ENCODE measurements at places on chromosomes 2 and 18.

DNA sequence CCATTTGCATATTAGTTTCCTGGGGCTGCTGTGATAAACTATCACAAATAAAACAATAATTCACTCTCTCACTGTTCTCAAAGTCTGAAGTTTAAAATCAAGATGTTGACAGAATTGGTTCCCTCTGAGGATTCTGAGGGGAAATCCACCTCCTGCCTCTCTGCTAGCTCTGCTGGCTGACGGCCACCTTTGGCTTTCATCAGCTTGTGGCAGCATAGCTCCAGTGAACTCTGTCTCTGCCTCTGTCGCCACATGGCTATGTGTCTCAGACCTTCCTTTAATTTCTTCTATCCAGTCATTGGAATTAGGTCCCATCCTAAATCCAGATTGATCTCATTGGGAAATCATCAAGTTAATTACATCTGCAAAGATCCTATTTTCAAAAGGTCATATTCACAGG lies 38.9 kb upstream of the TRIM43 start:
- DNase-seq = no peak

- no peak for DNase-seq
These were observed 72.5 kb upstream of the NYAP2 start for GRCh38 chr2:225326969-225327368.

DNA sequence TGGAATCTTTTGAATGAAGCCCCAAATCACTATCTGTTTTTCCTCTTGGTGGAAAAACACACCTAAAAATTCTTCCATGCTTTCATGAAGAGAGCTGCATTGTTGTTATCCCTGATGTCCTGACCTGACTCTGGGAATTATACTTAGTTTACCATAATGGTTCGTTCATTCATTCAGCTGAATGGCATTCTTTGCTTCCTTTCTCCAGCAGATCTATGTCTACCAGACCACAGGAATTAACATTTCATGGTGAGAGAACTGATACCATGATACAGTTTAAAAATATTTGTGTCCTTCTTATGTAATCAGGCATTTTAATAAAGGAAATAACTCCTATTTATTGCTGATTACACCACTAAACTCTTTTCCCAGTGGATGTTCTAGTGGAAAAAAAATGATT lies 11.1 kb upstream of the SLC4A10 start:
- no peak for DNase-seq

GRCh38 chr2:225233234-225233633 lies 166.3 kb upstream of the NYAP2 start:
- no peak for DNase-seq

DNA sequence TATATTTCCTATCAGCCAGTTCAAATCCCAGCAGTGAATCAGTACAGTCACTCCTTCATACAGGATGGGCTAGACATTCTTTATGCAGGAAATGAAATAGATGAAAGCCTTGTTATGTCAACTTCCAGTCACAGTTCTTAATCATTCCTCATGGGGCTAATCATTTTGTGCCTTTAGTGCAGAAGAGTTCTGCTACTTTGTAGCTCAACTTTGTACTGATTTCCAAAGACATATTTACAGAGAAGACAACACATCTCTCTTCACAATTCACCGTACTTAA lies 593.9 kb upstream of the NETO1 start:
- DNase-seq = no peak

DNA sequence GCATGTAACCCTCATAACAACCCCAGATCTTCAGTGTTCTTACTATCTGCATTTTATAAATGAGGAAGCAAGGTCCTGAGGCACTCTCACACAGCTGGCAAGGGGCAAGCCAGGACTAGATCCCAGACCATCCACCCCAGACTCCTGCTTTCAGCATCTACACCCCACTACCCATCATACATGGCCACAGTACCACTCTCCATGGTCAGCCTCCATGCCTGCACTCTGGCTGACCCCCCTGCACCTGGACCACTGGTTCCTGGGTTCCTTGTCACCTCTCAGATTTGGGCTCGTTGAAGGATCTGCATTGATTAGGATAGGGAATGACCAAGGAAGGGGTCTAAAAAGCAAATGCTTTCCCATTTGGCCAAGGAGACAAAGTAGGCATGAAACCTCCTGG lies 36.0 kb upstream of the TEX51 start:
- no peak for DNase-seq

GRCh38 chr2:240983361-240983995 lies 14.9 kb upstream of the SNED1 start:
- DNase-seq = no peak

DNA sequence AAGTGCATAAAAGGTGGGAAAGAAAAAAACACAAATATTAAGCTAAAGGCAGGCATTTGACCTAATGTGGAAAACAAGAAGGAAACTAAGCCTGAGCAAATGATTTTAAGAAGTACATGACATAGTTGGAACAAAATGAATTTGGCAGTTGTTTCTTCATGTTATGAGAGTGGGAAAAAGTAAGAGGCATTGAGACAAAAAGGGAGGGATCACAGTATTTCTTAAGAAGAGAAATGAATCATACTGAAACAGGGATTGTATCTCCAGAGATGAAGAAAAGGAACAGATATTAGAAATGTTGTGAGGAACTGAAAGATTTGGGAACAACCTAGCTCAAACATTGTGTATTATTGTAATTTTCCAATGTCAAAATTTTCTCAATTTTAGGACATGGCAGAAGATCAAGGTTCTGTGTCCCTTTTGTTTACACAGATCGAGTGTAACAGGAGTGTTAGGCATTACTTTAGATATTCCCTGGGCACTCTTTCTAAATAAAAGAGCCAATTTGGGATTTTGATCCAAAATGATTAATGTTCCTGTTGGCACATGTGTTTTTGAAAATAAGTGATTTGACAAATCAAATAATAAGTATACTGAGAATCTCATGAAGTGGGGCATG lies 98.6 kb downstream of the CALCRL start:
- no peak for DNase-seq

DNA sequence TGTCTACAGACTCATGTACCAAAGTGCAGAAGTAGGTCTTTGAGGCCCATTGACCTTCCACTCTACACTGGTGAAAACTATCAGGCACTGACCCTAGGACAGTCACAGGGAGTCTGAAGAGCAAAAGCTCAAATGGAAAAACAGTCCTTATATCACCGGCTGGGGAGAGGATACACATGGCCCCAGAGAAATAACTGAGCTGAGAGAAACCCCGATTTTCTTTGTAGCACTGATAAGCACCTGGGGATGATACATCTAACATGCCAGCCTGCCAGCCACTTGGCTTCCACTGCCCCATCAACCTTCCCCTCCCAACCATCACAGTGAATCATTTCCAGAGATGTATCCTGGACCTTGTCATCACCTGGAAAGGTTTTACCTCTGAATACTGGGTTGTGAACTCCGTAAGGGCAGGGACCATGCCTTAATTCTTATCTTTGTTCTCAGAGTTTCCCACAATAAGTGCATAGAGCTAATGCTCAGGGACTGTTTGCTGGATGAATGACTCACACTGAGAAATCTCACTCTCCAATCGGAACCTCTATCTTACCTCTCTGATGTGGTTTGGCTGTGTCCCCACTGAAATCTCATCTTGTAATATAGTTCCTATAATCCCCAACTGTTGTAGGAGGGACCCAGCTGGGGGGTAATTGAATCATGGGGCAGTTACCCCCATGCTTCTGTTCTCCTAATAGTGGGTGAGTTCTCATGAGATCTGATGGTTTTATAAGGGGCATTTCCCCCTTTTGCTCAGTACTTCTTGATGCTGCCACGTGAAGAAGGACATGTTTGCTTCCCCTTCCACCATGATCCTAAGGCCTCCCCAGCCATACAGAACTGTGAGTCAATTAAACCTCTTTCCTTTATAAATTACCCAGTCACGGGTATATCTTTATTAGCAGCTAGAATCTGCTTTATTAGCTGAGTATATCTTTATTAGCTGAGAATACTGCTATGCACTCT lies 37.1 kb downstream of the EVA1A start:
- no peak for DNase-seq

DNA sequence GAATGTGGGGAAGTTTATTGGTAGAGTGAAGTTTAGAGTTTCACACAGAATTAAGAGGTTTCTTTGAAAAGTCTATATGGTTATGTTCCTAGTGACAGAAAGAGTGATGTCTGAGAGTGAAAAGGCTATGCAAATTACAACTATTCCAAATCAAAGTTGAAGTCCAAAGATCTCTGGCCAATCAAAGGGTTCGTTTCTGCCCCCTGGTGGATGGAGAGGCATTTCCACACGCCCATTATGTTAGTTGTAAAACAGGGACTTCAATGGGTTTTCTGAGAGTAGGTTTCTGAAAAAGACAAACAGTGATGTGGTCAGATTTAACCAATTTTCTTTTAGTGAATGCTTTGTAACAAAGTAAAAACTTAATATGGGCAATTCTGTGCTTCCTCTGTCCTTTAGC lies 441.5 kb upstream of the POU3F3 start:
- no peak for DNase-seq

- DNase-seq = no peak
These were observed 72.7 kb downstream of the TRIP12 start for GRCh38 chr2:229849073-229849472.

- no peak for DNase-seq
These were observed 78.6 kb downstream of the SCG2 start for GRCh38 chr2:223523551-223524001.

- DNase-seq = no peak
These were observed 4.7 kb downstream of the CDK5R2 start for GRCh38 chr2:218964041-218964771.

GRCh38 chr2:200624658-200625057 lies 38.8 kb downstream of the AOX1 start:
- DNase-seq = no peak

DNA sequence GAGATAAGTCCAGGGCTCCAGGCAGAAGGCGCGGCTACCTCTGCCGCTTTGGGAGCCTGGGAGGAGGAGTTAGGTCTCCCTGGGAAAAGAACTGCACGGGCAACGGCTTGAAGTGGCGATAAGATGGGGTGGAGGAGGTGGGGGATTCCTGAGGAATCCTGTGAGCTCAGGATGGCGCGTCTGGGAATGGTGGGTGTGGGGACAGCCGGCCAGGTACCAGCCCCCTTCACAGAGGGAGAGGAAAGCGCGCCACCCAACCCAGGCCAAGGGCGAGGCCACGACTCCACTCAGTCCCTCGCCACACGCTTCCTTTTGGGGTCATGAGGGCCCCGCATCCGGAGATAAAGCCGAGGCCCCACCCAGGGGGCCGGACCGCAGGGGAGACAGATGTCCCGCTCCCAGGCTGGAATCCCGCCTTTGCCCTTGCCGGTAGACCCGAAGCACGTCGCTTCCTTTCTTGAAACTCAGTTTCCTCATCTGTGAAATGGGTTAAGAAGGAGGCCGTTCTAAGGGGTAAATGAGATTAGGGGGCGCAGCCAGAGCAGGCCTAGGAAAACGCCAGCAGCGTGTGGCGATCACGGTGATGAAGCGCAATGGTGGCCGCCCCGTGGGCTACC lies 1.7 kb upstream of the CTDSP1 start:
- no peak for DNase-seq

DNA sequence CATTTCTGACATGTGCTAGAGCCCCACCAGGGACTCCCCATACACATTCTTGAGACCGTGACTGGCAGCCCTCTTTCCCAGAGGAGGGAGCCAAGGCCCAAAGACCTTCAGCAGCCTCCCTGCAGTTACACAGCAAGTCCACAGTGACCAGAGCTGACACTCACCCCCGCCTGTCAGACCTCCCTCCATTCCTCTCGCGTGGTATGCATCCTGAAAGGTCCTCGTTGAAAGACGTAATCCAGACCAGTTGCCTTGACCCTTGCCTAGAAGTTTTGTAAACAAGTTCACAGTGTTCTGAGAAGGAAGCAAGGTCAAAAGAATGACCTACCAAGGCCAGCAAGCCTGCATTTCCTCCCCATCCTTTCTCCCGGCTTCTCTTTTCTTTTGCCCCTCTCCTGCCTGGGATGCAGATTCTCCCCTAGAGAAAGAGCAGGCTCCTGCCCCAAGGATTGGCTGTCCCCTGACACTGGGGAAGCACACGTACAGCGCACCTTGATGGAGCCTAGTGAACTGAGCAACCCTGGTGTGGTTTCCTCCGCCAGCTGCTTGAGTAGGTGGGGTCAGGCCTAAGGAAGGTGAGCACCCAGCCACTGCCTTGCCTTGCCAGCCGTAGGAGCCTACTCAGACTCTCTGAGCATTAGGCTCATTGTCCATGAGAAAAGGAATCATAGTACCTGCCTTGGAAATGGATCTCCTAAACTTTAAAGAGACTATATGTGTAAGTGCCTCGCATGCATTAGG lies 18.3 kb downstream of the TRIB2 start:
- DNase-seq = no peak

GRCh38 chr2:88885275-88885674 lies 193.8 kb downstream of the RPIA start:
- no peak for DNase-seq

GRCh38 chr18:48023334-48024008 lies 93.0 kb upstream of the SMAD2 start:
- no peak for DNase-seq

- DNase-seq = no peak
These were observed 22.6 kb downstream of the MAIP1 start for GRCh38 chr2:199977984-199978415.

- no peak for DNase-seq
These were observed 1663.6 kb downstream of the SUCLG1 start for GRCh38 chr2:82795446-82795845.

DNA sequence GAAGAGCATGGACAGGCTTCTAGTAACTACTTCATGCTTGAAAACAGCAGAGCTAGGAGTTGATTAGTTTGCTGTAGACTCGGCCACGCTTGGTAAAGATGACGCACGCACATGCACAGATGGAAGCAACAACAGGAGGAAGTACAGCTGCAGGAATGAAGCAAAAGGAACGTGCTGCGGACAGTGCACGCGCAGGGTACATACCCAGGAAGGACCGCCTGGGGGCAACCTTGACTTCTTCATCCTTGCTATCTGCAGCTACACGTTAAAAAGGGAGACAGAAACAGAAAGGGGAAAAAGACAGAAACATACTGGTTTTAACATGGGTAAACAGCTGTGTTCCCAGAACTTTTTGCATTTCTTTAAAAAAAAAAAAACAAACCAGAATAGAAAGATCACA lies 17.7 kb downstream of the SLC66A2 start:
- DNase-seq = no peak

DNA sequence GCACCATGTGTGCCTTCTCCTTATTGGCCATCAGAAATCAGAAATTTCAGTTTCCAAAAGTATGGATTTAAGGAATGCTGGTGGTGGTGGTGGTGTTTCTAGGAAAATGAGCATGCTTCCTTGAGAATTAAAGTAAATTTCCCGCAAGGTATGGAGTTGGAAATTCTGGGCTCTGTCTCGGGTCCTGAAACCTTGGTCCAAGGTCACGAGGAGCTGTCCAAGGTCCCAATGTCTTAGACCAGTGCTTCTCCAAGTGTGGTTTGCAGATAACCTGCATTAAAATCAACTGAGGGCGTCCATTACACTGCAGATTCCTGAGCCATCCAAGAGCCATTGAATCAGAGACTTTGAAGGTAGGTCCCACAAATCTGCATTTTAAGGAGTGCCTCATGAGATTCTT lies 210.9 kb upstream of the PKDCC start:
- DNase-seq = peak; percentile 73

- no peak for DNase-seq
These were observed 90.7 kb upstream of the ITGA6 start for GRCh38 chr2:172336681-172337080.

DNA sequence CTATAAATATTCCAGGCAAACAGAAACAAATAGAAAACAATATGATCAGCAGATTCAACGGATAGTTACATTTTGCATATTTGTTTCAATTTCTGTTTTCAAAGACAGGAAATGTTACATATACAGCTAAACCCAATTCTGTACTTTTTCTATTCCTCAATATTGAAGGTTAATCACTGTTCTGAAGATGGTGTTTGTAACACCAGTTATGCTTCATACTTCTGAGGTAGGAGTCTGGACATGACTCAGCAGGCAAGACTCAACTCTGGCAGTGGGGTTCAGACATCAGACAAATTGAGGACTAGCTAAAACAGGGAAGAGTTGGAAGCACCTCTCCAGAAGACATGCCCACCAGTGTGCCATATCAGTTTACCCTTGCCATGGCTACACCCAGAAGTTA lies 16.6 kb downstream of the SERPINB13 start:
- no peak for DNase-seq
